ENCODE measurements at places on chromosomes 2 and 18.
A peak's percentile ranks its signal among the peaks of the same experiment; 100 is the strongest.

GRCh38 chr2:229855116-229855515, 66.7 kb downstream of the TRIP12 start:
- DNase-seq: no peak

GRCh38 chr18:70634576-70635147, 345.8 kb downstream of the SOCS6 start:
- no peak for DNase-seq

GRCh38 chr2:189217541-189217940, 38.0 kb upstream of the COL5A2 start:
- no peak for DNase-seq

- DNase-seq: no peak
These were observed 31.4 kb downstream of the INO80C start for GRCh38 chr18:35466334-35466733.

DNA sequence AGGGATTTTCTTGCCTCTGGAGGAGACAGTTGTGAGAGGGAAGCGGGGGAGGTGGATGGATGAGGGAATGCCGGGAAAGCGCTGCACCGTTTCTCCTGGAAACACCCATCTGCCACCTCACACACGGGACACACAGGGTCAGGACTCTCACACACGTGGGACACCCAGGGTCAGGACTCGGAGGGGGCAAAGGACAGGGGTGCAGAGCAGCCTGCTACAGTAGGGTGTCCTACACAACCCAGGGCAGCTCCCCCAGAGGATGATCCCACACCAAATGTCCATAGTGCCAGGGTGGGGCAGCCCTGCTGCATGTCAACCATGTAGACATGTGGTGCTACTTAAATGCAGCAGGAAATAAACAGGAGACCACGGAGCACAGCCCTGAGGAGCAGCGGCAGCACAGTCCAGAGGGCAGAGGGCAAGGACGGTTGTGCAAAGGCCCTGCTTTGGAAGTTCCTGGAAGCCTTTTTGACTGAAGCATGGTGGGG, 5.1 kb downstream of the RAMP1 start:
- no peak for DNase-seq

DNA sequence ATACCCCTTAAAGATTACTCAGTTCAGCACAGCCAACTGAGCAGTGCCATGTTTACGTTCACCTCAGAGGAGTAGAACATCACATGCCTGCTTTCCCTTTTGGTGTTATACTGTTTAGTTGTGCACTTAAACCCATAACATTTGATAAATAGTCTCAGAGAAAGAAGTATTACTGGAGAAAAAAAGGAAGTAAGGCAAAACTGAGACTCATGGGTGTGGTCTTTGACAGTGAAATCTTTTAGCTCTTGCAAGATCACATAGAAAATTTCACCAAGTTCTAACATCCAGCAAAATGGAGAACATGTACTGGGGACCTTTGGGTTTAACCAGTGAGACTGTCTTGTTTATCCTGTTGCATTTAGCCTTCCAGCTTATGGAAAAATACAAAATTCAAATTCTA, 5.6 kb downstream of the TANK start:
- no peak for DNase-seq

GRCh38 chr2:42999391-42999841, 207.0 kb upstream of the HAAO start:
- peak; percentile 45 for DNase-seq

DNA sequence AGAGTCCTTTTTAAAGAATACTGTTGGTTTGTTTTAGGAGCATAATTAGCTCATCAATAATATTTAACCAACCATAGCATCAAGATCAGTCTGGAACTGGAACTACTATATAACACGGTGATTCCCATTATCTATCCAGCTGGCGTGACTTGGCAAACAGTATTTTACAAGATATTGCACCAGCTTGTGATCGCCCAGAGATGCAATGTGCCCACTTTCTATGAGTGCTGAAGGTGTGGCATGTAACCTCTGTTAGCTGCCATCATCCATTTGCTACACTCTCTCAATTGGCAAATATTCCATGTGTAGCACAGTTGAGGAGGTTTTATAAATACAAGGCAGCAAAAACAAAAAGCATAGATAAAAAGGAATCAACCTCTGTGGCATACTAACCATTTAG, 64.9 kb downstream of the FIGN start:
- DNase-seq: no peak

GRCh38 chr18:50051288-50051687, 143.7 kb downstream of the MYO5B start:
- DNase-seq: no peak

GRCh38 chr2:19198381-19198780, 160.0 kb downstream of the OSR1 start:
- no peak for DNase-seq

GRCh38 chr2:67015681-67016080, 381.5 kb upstream of the ETAA1 start:
- DNase-seq: no peak

DNA sequence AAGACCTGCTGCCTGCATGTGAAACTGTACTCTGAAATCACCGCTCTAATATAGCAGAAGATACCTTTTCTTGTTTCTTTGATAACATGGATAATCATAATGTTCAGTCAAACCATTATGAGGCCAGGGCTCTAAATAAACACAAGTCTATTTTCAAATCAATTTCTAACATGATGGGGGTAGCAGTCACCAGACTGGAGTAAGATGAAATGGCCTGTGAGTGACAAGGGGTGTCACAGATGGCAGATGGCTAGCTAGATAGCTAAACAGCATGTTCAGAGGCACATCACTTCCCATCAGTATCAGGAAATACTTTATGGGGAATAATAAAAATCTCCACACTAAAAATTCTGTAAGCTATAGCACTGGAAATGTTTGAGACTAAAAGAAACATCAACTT, 14.0 kb downstream of the MBD2 start:
- no peak for DNase-seq

DNA sequence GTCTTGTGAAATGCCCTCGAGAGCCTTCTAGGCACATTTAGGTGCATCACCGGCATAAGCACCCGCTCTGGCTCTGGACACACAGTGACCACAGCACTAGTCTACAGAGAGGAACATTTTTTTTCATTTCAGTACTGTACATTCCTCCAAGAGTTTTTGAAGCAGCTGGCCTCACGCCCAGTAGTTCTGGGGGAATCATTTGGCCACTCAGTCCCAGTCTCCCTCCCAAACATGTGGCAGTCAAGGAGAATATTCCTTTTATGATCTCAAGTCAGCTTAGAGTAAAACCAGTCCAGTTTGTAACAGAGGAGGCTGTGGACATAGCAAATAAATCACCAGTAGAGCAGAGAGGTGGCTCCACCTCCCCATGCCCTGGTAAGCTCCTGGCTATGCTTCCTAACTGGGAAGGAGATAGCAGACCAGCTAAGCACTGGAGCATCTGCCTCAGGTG, 48.1 kb downstream of the KCNE4 start:
- no peak for DNase-seq

GRCh38 chr18:56891116-56891515, 240.0 kb downstream of the WDR7 start:
- DNase-seq: no peak

DNA sequence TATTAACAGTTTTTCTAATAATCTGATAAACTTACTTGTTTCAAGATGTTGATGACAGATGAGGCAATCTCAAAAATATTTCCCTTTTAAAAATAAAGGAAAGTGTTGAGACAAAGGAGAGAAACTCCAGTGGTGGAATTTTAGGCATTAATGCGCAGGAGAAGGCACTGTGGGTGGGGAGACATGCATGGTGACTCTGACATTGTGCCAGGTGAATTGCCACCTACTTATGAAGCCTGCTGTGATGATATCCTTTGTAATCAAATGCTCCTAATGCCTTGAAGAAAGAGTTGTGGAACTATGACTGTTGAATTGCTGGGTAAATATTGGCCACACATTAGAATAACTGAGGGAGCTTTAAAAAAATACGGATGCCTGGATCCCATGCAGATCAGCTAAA, 101.4 kb downstream of the PLA2R1 start:
- DNase-seq: no peak

GRCh38 chr2:20629581-20630171, 21.2 kb downstream of the HS1BP3 start:
- DNase-seq: no peak

- DNase-seq: no peak
These were observed 5.0 kb downstream of the RUFY4 start for GRCh38 chr2:218074031-218074430.

DNA sequence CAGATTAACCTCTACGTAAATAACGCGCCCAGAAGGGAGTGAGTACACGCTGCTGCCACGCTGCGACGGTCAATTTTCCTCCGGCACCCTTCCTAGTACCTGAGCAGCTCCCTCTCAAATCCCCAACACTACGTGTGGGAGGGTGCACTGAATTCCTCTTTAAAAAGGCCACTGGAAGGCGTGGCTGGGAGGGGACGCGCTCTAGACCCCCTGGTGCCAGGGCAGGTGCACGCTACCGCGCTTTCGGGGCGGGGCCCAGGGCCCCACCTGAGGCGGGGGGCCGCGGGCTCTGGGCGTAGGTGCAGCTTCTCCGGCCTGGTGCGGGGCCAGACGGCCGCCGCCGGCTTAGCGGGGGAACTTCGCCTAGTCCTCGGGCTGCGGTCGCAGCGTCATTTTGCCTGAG, 668 bp upstream of the ANKRD12 start:
- DNase-seq: peak; percentile 79

- no peak for DNase-seq
These were observed 101.3 kb upstream of the ID2 start for GRCh38 chr2:8580316-8581233.

- DNase-seq: no peak
These were observed 177.4 kb upstream of the HS6ST1 start for GRCh38 chr2:128495996-128496547.

DNA sequence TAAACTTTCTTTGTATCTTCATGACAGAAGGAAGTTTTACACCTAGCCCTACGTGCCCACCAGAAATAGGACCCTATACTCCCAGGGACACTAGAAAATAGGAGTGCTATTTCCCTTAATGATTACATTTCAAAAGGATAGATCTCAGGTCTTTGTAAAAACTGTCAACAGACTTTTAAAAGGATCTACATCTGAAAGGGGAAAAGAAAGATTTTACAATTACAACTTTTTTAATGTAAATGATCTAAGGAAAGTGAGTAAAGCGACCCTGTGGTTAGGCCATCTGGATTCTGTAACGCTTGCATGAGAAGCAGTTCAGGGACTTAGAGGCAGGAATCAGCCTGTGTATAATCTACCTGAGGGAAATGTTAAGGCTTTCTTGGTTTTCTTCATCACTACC, 431.8 kb upstream of the MC4R start:
- DNase-seq: no peak

DNA sequence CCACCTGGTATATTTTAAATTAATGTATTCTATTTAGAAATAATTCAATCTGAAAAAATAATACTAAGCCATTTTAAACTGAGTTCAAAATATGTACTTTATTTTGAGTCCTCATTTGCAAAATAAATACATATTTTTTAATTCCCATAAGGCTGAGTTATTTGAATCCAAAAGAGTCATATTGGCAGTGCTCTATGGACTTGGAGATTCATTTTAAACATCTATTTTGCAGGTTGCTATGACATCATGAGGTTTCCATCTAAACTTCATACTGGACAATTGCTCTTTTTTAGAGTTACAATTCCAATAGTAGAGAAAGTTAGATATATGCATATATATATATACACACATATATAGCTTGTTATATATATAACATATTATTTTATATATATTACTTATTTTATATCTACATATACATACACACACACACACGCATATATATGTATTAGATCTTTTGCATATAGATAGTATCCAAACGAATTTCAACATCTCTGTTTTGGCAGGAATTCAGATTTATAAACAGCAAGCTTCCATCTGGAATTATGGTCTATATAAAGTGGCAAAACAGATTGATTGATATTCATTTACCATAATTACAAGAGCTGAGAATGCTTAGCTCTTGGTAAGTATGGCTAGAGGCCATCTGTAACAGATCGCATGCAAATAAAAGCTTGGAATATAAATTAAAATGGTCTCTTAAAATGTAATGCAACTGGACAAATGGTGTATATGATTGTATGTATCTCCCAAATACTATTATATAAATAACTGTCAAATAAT, 34.9 kb downstream of the NOL4 start:
- no peak for DNase-seq

DNA sequence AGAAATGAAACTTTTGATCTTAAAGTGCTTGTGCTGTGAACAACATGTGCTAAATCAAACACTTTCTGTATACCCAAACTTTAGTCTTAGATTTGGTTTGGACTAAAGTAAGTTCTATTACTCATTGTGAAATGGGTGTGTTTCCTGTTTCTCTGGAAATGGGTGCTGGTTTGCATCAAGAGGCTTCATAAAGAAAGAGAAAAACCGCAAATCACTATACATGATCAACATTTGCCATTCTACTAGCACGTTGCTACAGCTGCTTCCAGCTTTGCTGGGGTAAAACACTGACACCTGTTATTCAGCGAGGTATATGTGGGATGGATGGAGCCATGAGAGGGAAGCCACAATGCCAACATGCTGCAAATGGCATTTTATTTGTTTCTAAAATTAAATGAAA, 547.0 kb upstream of the ACVR2A start:
- DNase-seq: no peak

DNA sequence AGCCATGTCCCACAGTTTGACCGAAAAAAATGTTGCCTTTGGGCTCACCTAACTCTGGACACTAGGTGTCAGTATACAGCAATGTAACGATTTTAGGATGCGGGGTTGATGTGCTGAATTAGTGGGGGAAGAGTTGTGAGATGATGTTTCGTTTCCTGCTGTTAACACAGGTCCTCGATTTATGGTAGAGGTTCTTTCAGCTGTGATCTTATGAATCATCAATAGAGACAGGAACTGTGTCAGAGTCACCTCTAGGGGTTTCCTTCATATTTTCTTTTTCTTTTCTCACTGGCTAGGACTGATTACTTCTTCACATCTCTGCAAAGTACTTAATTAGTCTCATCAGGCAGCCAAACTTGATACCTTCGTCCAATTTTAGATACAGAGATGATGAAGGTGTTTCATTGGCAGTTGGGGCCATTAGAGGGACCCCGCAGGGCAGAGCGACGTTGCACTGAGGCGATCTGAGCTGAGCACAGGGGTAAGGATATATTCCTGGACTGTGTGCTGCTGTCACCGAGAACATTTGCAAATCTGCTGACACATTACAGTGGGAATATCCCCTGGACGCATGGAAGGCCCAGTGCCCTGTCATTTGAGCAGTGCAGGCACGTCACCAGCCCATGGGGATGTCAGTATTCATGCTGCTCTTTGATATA, 10.2 kb upstream of the MMADHC start:
- DNase-seq: peak; percentile 67

- no peak for DNase-seq
These were observed 44.7 kb downstream of the TGFA start for GRCh38 chr2:70508711-70509462.

All from DMS79 (cell line).